Right hindlimb (tissue), 1 donor: ENCODE measurements at places on chromosomes 2 and 18.

- no peak for DNase-seq
These were observed 45.1 kb upstream of the TNFRSF11A start for GRCh38 chr18:62280058-62280457.

DNA sequence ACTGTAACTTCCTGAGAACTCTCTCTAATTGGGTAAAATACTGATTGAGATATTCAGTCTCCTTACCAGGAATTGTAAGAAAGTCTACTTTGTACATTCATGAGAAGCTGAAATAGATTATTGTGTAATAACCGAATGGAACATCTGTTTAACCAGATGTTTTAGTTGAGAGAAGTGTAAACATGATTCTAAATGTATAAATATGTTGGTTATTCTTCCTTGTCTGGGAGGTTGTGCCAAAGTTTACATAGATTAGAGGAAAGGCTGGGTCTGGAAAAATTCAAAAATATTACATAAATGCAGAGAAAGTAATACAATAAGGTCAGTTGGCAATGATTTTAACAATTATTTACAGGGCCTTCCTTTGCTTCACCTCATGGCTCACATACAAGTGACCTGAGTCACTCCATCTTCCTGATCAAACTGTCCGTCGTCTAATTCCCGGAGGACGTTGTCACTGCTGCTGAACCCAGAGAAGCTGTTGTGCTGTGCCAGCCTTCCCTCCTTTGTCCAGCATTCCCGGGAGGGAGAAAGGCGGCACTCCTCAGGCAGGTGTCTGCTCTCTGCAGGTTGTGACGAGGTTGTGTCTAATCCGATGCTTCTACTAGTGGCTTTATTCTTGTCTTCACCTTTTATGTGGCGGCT is 55.9 kb downstream of the MOB4 start:
- DNase-seq, result no peak

- DNase-seq, result no peak
These were observed 8.7 kb downstream of the MAL start for GRCh38 chr2:95034221-95034620.

GRCh38 chr2:171688129-171688465 is 828 bp downstream of the DYNC1I2 start:
- no peak for DNase-seq

GRCh38 chr2:223860809-223861738 is 23.7 kb upstream of the AP1S3 start:
- DNase-seq, result no peak

GRCh38 chr2:95017836-95018235 is 7.7 kb upstream of the MAL start:
- DNase-seq, result no peak

DNA sequence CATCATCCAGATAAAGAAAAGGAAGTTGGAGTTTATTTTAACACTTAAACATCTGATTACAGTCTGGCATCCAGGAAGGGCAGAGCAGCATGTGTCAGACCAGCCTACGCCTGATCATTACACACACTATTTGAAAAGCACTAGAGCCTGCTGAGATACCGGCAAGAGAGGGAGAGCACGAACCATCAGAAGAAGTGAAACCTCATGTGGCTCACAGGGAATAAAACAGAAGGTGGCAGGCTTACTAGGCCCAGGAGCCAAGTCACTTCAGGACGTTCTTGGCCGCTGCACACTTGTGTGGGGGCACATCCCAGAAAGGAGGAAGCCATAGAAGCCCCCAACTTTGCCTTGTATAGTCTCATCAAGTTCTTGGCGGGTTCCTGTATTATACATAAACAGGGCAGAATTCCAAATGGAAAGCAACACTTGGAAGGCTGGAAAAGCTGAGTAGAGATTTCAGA is 105.5 kb downstream of the UGGT1 start:
- DNase-seq, result peak; percentile 22

DNA sequence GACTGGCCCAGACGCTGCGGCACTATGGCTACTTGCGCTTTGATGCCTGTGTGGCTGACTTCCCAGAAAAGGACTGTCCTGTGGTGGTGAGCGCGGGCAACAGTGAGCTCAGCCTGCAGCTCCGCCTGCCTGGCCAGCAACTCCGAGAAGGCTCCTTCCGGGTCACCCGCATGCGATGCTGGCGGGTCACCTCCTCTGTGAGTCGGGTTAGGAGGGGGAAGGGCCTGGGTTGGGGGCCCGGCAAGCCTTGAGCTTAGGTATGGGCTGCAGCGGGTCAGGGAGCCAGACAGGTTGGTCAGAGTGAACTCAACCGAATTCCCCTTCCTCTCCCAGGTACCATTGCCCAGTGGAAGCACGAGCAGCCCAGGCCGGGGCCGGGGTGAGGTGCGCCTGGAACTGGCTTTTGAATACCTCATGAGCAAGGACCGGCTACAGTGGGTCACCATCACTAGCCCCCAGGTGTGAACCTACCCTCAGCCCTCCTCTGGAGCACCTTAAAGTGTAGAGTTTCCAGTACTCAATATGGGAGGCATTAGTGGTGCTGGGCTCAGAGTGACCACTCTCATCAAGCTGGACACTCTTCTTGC is 4.9 kb downstream of the ZNF513 start:
- DNase-seq, result no peak

DNA sequence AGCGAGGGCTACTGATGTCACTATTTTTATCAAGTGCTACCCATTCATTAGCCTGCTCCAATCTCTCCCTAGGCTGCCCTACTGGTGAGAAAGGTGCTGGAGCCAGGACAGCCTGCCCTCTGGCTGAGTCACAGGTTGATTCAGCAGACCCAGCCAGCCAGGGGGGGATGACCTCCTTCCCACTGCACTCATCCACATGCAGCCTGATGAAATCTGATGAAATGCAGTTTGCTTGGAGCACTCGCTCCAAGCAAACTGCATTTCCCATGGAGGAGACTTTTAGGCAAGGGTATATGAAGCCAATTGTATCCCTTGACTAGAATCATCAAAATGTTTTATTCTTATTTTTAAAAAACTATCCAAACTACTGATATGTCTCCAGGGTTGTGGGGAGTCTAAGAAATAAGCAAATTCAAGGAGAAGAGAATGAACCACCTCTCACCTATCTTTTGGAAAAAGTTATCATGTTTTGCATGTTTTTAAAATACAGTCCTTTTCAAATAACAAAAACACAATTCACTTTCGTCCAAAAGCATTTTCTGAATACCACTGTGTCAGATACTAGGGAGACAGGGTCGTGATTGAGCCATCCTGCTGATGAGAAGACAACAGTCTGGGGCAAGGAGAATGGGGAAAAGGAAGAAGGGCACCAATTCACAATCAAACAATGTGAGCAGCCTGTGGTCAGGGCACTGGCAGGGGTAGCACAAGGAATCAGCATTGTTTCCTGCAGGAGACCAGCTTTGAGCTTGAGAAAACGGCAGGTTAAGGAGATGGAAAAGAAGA is 128.3 kb downstream of the AFF3 start:
- DNase-seq, result peak; percentile 31

DNA sequence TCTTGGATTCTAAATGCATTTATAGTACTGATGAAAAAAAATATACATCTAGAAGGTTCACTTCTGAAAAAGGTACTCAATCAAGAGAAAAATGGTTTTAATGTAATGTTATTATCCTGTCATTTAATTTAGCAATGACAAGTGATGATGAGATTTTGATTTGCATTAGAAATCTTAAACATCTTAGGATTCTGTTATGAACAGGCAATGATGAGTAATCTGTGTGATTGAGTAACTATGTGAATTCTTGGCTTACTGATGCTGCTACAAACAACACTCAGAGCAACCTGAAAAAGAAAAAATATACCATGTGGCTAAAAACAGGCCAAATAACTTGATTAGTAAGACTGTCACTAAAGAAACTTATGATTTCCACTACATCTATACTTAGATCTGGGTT is 30.1 kb downstream of the RBKS start:
- no peak for DNase-seq

DNA sequence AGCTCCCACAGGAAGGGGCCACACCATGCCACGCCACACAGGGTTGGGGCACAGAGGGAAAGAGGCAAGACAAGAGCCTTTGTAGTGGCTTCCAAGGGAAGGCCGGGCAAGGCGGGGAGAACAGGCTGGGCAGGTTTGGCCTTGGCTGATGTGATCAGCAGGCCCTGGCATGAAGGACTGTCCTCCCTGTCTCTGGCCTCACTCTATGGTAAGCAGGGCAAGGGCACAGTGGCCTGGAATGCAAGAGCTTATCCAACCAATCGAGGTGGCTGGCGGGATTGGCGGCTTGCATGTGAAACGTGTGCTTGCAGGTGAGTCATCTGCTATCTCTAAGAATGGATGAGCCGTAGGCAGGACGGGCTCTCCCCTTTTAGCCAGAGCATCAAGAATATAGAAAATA is 6.4 kb upstream of the ATP9B start:
- no peak for DNase-seq

DNA sequence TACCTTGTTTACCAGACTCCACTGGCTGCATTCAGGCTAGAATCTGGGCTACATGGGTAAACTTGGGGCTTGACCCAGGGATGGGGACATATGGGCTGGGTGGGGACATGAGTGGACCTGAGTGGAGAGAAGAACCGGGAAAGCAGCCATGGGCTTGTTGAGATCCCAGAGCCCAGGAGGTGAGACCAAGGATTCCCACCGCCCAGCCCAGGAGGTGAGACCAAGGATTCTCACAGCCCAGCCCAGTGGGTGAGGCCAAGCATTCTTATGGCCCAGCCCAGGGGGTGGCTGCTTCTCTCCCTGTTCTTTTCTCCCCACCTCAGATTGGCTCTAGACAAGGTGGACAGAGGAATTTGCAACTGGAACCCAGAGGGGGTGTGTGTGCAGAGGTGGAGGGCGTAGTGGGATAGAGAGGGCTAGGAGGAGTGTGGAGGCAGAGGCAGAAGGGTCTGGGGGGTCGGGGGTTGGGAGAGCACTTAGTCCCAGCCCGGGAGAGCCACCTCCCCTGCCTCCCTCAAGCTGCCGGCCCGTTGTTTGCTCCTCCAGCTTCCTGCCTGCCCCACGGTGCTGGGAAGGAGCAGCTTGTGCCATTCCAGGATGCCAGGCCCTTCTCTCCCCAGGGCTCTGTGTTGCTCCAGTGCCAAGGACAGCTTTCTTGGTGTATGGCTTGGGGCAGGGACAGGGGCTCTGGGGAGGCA is 25.6 kb downstream of the GLI2 start:
- DNase-seq, result peak; percentile 10

DNA sequence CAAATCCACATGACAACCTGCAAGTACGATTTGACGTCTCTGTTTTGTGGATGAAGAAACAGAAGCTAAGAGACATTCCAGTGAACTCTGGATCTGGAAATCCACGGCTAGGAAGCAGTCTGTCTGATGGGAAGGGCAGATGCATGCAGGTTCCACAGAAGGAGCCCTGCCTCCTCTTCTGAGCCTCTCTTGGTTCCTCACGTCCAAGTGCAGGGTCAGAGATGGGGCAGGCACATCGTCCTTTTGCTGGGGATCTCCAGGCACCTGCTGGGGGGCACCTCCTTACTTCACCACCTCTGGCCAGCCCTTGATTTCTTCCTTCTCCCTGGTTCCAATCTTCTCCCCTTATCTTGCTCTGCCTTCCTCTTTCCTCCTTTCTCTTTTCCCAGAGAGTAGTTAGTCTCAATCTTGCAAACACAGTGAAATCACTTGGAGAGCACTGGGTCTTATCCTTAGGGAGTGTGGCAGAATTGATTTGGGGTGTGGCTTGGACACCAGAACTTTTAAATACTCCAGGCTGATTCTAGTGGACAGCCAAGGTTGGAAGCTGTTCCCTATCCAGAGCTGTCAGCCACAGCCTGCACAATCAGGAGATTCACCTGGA is 137.8 kb downstream of the BCL2 start:
- DNase-seq, result no peak

DNA sequence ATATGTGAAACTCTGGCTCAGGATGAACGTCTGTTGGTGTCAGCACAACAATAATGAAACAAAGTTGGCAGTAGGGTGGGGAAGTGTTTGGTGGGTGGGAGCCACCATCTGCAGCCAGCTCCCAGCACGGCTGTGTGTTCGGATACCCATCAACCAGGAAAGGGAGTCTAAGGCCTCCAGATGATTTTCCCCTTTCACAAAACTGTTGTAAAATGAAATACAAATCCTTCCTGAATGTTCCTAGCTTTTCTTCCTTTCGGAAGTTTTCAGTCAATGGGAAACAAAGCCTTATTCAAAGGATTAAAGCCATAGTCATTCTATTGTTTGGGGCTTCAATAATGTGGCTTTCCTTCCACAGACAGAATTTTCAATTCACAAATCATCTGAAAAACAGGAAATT is 14.5 kb upstream of the DARS1 start:
- no peak for DNase-seq

DNA sequence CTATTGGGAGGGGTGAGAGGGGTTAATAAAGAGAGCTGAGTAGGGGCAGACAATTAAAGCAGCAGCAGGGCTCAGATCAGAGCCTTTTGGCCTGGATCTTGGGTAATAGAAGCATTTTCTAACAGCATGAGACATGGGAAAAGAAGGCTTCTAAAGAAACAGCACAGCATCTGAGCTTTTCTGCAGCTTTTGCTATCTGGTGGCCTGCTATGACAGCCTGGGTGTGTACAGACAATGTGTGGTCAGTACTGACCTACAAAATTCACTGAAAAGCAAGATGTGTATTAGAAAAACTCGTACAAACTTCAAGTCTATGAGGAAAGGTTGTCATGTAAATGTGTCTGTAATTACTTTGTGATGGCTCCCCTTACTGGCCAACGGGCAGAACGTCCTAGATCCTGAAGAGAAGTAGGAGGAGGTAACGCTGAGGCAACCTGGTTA is 95.6 kb downstream of the GALNT3 start:
- peak; percentile 53 for DNase-seq

- no peak for DNase-seq
These were observed 327.6 kb downstream of the NCKAP5 start for GRCh38 chr2:133240491-133241223.

GRCh38 chr2:40507432-40507831 is 55.5 kb upstream of the SLC8A1 start:
- no peak for DNase-seq

- DNase-seq, result no peak
These were observed 246.1 kb upstream of the TNP1 start for GRCh38 chr2:217105733-217106649.

DNA sequence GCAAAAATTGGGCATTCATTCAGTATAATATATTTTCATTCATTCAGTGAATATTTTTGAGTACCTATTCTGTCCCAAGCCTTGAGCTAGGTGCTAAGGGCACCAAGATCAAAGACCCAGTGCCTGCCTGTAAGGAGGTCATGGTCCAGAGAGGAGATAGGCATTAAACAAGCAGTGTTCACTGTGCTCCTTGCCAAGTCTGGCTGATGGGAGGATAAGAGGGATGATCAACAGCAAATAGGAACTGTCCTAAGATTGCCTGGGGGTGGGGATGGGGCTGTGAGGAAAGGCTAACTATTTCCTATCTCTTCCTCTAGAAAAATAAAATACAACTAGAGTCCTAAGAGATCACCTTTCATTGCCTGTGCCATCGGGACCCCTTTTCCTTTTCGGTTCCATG is 60.4 kb downstream of the SETBP1 start:
- no peak for DNase-seq
